ENCODE measurements at places on chromosomes 6 and 20. TPM values are rescaled to one million over a fixed set of nuclear protein-coding genes. Genes with fewer than 3 reads are reported as not detected.

DNA sequence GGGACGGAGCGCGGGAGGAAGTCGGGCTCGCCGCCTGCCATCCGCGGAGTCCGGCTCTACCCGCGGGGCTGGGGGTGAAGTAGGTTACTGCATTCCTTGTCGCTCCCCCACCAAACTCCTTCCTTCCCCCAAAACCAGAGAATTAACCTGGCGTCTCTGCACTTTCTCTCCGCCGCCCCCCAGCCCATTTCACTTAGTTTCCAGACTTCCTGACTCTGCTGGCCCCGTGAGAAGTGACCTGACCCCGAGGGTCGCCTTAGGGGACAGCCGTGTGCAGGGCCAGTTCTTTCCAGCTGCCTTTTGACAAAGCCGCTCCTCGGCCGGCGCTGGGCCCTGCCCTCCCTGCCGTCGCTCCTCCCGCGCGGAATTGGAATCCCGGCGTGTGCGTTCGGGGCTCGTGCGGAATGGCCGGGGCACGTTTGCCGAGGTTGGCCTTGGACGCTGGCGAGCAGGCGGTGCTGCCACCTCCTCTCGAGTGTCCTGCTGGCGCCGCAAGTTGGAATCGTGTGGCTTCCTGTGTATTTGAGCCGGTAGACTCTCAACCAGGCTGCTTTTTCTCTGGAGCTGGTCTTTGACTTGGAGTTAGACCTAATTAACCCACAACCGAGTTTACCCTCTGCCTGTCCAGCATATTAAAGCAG lies 650 bp downstream of the DCBLD1 start:
- no peak for DNase-seq

DNA sequence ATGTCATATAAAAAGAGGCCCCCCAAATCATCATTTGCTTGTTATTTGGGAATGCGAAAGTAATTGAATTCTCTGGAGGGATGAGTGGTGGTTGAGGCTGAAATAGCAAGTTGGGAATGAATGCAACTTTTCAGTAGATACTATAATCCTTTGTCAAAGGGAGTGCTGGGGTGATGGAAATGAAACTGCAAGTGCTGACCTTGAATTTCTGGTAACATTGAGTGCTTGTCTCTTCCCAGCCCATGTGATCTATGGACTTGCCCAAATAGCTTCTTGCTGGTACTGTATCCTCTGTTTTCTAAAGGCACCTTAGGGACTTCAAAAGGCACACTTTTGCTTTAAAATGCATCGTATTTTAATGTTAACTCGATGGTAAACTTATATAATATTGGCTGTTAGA lies 14.8 kb downstream of the PAQR8 start:
- no peak for DNase-seq

Gene TUBB2B
- 144 TPM for total RNA-seq

DNA sequence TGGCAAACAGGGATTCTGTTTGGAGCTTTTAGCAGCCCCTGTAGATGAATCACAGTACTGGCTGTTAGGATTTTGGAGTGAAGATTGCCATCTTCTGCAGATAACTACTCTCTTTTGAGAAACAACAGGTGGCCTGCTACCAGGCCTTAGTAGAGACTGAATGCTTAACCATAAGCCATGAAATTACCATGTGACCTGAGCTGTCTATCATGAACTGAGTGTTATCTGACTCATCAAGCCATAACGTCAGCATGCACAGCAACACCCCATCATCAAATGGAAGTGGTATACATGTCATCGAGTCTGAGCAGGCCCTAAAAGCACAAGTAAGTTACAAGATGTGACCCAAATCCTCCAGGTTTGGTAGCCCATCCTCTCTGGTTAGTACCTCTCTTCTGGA lies 132.6 kb downstream of the GPR63 start:
- no peak for DNase-seq

- DNase-seq = no peak
Measured at GRCh38 chr6:14231501-14232280, 114.1 kb downstream of the CD83 start.

DNA sequence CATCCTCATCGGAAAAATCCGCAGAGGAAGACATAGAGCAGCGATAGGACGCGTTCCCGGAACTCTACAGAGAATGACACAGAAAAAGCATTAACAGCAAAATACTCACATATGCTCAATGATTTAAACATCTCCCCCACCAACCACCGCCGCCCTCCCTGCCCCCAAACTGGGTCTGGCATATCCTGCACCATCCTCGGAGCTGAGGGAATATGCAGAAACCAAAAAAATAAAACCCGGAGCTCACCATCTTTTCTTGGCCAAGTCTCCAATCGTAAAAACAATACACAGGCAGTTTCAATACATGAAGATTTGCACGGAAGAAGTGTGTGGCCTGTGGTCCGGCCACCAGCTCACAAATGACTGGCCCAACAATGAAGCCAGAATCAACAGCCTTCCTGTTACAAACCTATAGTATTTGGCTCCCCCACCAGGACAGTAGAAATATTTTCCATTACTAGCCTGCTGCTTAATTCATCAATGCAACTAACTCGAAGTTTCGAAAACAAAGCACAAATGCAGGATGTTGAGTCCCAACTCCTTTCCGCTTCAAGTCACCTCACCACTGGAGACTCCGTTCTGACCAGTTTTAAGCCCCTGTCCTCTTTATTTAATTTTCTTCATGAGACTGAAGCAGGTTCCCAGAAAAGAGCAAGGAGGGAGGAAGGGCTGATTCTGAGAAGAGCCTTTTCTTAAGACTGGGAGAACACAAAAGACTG lies 103.2 kb upstream of the BEND6 start:
- peak; percentile 86 for DNase-seq

Gene CALHM6
- not detected for total RNA-seq

GRCh38 chr6:134123666-134124208 lies 71.3 kb upstream of the SLC2A12 start:
- peak; percentile 58 for DNase-seq

- no peak for DNase-seq
Measured at GRCh38 chr20:32411955-32412706, 54.0 kb downstream of the ASXL1 start.

All from astrocyte (in vitro differentiated cells and primary cell).